AG20443 (cell line): ENCODE measurements at places on chromosomes 2 and 18.

GRCh38 chr2:66753660-66754059 is 318.7 kb downstream of the MEIS1 start:
- DNase-seq, result no peak

DNA sequence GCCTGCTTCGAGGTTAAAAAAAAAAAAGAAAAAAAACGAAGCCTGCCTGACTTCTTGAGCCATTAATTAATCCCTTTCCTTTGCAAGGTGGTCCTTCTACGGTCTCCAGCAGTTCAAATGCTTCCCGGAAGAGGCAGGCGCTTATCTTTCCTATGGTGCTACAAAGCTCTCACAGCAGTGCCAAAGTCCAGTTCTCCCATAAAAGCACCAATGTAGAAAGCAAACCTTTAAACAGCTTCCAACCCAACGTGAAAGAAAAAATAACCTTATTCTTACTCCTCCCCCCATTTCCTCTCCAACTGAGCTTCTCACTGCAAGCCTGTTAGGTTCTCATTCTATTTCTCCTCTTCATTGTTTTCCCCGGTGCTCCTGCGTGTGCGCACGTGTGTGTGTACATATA is 317.4 kb upstream of the SOX11 start:
- no peak for DNase-seq

DNA sequence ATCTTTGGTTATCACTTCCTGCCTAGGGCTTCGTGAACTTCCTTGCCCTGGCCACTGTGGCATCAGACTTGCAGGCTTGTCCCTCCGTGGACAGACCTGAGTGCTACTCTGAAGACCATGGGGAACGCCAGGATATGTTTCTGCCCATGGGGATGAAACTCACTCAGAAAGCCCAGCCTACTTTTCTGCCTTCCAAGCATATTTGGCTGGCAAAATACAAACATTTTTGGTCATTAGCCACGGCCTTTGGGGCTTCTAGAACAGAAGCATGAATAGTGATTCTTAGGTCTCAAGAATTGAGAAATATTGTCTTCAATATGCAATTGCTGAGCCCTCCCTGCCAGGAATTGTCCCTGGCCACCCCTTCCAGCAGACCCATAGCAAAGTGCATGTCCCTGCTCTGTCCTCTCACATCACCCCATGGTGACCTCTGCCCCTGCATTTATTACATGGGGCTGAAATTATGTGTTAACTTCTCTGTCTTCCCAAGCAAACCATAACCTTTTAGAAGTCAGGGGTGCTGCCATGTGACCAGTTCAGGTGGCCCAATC is 152.4 kb downstream of the OSR1 start:
- peak; percentile 61 for DNase-seq

DNA sequence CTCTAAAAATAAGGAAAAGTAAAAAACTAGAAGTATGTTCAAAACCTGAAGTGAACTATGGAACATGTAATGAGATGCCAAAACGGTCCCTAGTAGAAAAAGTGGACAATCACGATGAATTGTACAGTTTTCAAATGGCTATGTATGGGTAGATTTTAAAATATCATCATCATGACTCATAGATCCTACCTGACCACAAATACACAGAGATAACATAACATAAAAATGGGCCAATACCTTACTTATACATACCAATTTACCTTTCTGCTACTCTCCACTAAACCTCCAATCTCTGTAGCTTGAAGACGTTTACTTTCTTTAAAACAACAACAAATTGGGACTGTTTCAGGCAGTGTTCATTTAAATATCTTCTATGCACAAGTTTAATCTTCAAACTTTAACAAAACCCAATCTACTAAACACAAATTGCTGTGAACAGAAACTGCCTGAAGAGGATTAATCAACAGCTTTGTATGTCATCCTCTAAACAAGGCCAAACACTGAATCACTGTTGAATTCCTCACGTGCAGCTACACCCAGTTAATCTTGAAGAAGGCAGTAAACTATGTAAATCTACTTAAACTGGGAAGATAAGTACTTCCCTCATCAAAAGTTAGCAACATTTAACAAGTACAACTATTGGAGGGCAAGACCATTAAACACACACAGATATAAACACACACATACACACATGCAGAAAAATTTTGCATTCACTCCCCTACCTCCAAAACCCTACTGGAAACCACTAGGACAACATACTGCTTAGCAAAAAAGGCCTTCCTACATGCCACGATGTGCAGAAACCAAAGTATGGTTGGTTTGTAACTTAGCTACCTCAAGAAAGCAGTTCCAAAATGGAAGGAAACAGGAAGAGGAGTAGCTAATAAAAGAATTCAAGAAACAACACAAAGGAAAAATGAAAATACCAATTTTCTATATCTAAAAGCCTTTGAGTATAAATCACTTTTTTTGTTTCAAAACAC is 90.3 kb downstream of the RBMS1 start:
- DNase-seq, result no peak

DNA sequence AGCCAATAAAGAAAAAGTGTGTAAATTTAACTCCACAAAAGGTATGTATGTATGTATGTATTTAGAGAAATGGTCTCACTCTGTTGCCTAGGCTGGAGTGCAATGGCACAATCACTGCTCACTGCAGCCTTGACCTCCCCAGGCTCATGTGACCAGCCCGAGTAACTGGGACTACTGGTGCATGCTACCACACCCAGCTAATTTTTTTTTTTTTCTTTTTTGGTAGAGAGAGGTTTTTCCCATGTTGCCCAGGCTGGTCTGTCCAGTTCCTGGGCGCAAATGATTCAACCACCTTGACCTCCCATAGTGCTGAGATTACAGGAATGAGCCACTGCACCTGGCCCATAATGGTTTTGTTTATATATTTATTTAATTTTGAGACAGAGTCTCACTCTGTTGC is 67.1 kb downstream of the CERKL start:
- no peak for DNase-seq

DNA sequence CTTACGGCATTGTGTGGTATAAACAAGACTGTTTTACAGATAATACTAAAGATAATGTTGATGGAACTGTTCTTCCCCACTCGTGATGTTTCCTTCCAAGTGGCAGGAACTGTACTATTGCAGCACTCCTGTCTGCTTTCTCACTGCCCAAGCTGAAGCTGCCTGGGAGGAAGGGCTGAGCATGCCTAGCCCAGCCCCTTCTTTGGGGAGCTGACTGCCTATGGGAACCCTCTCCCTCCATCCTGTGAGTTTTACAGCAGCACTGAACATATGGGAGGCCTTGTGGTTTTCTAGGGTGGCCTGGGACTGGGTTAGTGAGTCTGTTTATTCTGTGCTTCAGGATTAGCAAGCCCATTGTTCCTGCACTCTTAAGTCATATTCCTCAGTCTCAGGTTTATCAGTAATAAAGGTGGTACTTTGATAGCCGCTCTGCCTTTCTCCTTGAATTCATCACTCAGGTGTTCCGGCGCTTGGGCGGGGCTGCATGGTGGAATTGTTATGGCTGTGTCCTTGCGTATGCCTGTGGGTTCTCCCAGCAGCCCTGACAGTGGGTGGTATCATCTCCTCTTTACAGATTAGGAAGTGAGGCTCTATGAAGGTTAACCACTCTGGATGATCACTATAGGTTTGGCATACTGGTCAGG is 379.7 kb downstream of the PTPRM start:
- peak; percentile 67 for DNase-seq
